ENCODE measurements at places on chromosomes 2 and 18.

DNA sequence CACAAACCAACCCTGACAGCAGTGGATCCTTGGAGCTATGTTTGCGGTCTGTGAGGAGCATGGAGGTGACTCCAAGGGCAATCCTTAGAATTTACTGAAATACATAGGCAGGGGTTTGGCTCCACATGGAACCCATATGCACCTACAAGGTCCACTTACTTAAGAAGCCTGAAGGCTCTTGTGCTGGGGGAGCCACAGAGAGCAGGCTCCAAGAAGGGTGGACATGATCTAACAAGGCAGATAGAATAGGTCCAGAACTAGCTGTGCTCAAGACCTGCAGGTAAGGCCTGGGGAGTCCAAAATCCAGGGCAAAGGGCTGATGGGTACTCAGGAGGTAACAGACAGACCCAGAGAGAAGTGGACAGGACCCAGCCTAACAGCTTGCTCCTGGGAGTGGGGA is 1.2 kb upstream of the CDK5R2 start:
- no peak for DNase-seq

GRCh38 chr2:201383136-201383535 is 26.0 kb upstream of the FLACC1 start:
- no peak for DNase-seq

- peak; percentile 69 for DNase-seq
Observed at GRCh38 chr2:150478200-150478974, 9.1 kb downstream of the RND3 start.

DNA sequence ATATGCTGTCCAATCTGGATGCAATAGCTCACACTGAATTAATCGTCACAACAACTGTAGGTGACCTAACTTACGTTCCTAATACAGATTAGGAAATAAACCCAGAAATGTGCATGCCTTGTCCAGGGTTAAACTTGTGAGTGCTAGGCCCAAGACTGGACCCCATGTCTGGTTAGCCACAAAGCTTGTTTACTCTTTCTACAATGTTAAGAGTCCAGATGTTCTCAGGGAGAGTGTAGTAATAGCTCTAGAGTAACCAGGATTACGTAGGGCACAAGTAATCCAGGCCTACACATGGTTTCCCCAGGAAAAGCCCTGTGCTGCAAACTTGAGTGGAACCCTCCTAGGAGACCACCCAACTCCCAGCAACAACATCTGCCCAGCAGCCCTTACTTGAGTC is 26.2 kb downstream of the TRIB2 start:
- no peak for DNase-seq

- DNase-seq: no peak
Observed at GRCh38 chr2:145623136-145623535, 1103.2 kb upstream of the ZEB2 start.

DNA sequence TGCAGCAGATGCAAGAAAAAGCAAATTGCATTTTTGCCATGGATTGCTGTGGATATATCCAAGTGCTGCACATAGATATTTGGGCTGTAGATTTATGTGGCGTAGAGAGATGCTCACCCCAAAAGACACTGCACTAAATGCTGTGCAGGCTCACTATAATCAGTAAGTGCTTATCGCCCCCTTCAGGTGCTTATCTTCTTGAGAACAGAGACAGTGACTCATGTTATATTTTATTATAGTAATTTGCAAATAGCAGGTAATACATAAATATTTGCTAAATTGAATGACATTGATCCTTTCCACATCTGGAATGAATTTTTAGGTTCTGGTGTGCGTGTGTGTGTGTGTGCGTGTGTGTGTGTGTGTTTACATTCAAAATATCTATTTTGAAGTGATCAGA is 36.8 kb upstream of the PLEKHM3 start:
- DNase-seq: no peak

DNA sequence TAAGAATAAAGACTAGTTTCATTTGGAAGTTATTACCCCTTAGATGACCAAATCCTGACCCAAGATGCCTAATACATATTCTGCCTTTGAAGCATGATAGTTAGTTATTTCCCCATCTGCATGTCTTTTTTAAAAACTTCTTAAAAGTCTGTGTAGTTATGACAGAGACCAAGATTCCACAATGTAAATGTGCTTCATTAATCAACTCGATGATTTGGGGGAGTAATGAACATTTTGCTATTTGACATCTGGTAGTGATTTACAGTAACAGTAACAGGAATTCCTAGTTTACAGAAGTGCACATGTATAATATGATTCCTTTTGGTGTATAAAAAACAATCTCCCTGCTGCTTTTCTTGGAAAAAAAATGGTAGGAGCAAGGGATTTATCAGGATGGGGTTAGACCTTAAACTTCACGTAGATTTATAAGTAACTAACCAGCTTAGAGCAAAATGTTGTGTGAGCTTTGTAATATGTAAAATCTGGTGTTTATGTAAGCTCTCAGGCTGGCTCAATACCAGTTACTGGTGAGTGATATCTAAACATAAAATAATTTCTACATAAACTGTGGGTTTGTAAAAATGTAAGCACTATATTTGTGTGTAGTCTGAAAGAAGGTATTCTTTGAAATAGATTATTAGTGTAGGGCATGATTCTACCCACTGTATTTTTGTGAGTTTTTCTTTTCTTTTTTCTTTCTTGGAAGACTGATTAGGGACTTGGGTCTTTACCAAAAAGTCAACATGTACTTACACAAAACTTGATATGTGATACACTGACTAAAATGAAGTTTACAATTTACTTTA is 641.6 kb downstream of the EPHA4 start:
- no peak for DNase-seq

GRCh38 chr2:43070676-43071502 is 155.5 kb downstream of the ZFP36L2 start:
- DNase-seq: no peak

DNA sequence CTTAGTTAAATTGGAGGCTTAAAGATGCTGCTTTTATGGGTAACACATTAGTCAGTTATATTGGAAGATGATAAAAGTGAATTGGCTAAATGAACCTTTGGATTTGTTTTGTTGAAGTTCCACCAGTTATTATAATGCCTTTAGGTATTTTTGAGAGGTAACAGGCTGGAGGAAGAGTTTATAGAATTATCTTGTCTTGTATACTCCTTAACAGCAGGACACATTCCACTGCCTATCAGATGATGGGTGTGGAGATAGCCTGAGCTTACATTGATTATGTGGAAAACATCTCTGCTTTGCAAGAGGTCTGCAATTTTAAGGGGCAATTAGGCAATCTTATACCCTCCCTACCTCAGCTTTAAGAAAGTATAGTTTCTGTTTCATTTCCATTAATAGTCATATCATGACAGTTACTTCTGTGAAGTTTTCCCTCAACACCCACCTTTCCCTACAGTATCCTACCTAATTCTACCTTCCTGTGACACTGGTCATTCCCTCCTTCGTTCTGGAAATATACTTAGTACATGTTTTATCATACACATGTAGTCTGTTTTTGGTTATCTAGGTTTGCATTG is 403.7 kb upstream of the SPRED2 start:
- DNase-seq: no peak

DNA sequence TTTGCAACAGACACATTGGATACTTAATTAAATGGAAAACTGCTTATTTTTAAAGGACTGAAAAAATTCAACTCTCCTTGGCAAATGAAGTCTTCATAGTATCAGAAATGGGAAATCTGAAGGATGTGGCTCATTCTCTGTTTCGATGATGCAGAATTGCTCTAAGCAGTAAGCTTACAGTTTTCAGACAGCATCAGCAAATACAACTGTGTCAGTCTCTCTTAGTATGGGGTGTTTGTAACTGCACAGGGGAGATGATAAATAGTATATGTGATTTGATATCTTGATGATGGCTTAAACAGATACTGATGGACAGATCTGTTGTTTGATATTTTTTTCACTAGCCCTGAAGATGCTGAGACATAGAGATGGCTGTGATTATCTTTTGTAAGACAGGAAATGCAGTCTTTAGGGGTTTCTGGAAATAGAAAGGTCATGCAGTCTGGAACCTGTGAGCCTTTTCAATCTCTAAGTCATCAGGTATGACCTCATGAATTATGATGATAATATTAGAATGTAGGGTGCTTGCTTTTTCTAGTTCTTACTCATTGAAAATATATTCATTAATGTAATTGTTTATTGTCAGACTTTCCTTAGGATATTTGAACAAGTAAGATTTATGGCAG is 84.2 kb downstream of the SLC4A10 start:
- DNase-seq: no peak

DNA sequence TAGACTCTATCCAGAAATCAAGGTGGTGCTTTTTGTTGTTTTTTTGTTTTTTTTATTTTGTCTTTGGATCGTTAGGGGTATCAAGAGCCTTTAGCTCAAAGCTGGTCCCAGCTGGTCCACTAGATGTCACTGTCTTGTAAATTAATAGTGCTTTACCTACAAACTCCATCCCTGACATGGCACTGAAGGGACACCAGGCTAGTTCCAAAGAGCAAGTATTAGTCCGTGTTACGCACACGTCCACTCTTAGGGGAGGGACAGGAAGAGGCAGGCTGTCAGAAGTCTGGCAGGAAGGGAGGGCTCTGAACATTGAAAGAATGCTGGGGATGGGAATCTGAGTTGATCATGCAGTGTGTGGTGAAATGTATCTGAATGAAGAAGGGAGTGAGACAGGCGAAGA is 85.9 kb upstream of the CCBE1 start:
- DNase-seq: peak; percentile 44

GRCh38 chr2:164439885-164440284 is 181.4 kb downstream of the GRB14 start:
- DNase-seq: no peak

DNA sequence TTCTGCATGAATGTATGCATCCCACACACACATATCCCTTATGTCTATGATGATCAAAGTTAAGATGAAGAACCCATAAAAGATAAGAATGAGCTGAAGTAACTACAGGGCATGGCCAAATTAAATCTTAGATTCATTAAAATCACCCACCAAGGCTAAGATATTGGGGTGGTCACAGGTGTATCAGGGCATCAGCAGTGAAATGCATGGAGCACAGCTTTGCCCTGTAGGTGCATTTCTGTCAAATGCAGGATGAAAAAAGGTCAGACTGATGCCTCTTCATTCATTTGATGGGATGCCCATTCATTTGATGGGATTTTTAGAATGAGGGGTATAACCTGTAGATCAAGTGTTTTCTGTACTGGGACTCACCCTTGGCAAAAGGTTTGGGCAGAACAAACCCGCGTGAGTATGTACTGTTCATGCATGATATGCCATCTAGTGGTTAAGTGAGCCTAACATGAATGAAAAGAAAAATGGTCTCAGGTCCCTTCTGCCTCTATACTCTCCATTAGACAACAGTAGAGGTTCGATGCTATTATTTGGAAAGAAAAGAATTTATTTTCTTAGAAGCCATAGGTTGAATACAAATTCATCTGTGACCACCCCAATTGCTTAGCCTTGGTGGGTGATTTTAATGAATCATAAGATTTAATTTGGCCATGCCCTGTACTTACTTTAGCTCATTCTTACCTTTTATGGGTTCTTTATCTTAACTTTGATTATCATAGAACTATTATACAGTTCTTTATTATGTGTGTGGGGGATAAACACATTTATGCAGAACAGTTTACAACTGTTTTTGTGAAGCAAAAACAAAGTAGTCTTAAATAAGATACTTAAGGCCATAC is 43.2 kb upstream of the NOSTRIN start:
- DNase-seq: peak; percentile 36

DNA sequence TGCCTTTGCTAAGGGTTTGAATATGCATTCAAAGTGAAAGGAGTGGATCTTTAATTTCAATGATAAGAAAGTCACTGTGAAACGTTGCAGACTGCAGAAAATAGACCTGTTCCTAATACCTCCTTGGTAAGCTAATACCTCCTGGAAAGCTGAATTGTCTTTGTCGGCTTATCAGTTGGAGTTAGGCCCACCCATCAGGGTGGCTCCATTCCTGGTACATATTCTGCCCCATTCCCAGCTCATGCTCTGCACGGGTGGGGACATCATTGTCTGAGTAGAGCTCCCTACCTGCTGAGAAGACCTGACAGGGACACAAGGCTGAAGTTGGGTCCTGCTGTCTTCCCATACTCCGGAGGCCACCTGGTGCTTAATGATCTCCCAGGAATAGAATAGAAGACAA is 203.3 kb downstream of the EN1 start:
- DNase-seq: no peak

DNA sequence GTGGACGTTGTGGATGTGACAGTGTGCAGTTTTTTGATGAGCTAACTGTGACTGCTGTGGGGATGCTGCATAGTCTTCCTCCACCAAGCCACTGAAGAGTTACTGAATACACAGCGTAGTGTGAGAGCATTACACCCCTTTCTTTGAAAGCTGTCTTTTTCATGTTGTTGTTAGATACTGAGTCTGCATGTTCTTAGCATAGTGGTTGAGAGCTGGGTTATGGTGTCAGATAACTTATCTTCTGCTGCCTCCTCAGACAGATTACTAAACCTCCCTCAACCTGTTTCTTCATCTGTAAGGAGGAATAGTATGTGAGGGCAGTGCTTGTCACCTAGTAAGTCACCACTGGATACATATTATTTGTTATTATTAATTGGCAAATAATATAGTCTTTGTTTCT is 63.2 kb downstream of the CEP192 start:
- no peak for DNase-seq

DNA sequence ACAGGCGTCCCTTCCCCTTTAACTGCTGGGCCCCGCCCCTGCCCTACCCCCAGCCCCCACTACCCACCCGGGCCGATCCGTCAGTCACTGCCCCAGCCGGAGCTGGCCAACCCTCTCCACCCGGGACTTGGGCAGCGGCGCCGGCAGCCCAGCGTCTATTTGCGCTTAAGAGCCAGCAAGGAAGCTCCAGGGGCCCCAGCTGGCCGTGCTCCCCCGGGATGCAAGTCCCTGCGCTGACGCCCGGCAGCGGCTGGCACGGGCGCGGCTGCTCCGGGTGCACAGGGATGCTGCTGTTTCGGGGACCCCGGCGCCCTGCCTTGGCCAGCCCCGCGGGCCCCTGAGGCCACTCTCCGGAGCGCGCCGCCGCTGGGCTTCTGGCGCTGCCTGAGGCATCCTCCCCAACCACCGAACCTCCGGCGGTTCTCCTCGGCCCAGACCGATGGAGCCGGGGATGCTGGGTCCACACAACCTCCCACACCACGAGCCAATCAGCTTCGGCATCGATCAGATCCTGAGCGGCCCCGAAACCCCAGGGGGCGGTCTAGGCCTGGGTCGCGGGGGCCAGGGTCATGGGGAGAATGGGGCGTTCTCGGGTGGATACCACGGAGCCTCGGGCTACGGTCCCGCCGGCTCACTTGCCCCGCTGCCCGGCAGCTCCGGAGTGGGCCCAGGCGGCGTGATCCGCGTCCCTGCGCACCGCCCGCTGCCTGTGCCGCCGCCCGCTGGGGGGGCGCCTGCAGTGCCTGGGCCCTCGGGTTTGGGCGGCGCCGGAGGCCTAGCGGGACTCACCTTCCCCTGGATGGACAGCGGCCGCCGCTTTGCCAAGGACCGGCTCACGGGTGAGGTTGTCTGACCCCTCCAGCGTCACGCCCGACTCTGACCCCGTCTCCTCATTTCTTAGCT is at the start of gene TLX2:
Gene TLX2 (plus strand): TSS at position 83 of the 903 bp plus-strand sequence. CDS start 357 bp downstream, at position 440.
- no peak for DNase-seq

GRCh38 chr2:108145557-108146326 is 94.0 kb upstream of the SULT1C3 start:
- no peak for DNase-seq

DNA sequence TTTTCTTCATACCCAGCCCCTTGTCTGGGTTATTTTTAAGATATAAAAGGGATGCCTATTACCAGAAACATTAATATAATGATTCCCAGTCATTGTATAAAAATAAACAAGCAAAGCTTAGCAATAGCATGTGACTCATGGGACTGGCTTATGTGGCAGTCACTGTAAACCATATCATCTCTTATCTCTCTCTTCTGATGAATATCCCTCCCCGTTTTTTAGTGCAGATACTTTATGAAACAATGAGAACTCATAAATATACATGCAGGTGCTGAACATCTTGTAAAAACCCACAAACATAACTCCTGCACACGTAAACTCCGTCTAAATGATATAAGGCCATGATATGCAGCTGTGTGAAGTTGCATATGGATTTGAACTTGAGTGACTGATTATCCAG is 154.9 kb downstream of the MGAT5 start:
- no peak for DNase-seq

All from NCI-H226 (cell line).